HCEC 1CT (cell line): ENCODE measurements at places on chromosomes 6 and 20.

- no peak for DNase-seq
Measured at GRCh38 chr20:17606001-17606400, 36.1 kb downstream of the DSTN start.

DNA sequence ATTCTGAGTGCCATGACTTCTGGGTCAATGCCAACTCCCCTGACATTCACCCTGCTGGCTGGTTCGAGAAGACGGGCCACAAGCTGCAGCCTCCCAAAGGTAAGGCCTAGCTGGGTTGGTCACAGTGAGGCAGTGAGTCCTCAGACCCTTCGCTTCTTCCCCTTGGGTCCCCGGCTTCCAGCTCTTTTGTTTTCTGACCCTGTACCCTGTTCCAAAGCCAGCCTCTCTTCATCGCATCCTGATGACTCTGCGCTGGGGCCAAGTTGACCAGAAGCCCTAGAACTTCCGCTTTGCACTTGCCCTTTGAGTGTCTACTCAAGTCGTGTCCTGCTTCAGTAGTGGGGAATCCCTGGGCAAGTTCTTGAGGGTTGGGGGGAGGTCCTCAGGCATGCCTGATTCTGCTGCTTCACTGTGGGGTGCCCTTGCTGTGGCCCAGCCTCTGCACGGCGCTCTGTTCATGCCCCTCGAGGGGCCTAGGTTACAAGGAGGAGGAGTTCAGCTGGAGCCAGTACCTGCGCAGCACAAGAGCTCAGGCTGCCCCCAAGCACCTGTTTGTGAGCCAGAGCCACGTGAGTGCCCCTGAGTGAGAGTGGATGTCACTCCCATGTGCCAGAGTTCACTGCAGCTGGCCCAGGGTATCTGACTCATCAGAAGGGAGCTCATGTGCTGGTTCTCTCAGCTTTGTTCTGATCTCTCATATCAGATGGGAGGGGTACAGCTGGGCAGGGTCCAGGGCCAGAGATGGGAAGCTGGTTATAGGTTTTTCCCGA is 23.0 kb downstream of the L3MBTL1 start:
- peak; percentile 42 for DNase-seq

- DNase-seq: no peak
Measured at GRCh38 chr20:32135983-32136515, 26.5 kb downstream of the TM9SF4 start.

DNA sequence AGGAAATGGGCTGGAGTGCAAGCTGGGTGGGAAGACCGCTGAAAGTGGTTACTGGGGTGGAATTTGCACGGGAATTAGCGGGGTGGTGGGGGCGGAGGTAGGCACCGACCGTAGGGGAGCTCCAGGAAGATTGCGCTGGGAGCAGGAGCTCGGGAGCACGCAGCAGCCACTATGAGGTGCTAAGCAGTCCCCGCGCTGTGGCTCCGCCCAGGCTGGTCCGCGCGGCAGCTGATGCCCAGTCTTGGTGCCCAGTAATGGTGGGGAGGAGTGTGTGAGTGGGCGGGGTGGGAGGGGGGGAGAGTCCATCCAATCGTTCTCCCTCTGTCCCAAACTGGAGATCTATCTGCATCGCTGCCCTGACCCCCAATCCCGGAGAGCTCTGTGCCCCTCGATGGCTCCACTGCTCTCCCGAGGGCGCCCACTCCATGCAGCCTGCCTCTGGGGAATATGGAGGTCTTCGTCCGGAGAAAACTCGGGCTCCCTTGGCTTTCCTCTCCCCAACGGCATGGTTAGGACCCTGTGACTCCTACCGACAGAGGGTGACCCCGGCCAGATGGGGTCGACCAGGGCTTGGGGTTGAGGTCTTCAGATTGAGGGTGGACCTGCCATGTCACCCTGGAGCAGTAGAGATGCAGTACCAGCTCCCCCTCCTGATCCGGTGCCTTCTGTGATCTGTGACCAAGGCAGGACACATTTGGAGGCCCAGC is 5.3 kb downstream of the TP53TG5 start:
- DNase-seq: no peak

- no peak for DNase-seq
Measured at GRCh38 chr20:44173846-44174245, 13.1 kb downstream of the JPH2 start.

DNA sequence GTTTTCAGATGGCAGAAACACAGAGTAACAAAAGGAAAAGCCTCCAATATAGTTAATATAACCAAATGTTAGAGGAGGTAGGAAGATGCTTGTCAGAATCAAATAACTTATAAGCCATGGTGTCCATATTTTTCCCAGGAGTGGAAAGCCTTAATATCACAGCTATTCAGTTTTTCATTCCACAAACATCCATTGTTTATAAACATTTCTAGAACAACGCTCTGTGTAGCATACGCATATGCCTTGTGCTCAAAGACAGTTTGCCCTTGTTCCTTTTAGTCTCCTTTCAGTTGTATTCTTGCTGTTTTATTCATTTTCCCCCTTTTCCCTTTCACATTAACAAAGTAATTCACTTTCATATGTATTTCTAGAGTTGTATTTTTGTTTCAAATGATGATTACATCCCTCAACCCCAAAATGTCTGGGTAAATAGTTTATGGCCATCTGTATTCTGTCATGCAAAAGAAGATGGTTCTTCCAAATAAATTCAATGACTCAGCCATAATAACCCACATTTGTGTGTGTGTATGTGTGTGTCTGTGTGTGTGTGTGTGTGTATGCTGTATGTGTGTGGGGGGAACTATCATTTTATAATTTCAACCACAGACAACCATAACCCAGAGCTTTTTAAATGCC is 455.7 kb upstream of the SOX4 start:
- DNase-seq: peak; percentile 32

DNA sequence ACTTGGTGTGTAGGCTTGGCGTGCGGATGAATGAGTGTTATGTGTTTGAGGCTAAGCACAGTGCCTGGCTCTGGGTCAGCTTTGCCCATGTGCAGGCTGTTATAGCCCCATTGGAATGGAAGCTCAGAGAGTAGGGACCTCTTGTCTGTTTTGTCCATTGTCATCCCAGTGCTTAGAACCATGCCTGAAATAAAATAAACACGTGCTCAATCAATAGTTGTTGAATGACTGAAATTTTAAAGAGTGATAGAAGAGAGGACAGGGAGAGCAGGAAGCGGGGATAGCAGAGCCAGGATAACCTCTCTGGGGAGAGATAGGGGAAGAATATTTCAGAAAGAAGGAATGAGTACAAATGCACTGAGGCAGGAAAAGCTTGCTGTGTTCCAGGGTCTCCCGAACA is 263.9 kb downstream of the HIVEP2 start:
- no peak for DNase-seq
